ENCODE measurements at places on chromosomes 5 and 9. TPM values are rescaled to one million over a fixed set of nuclear protein-coding genes. Genes with fewer than 3 reads are reported as not detected.

DNA sequence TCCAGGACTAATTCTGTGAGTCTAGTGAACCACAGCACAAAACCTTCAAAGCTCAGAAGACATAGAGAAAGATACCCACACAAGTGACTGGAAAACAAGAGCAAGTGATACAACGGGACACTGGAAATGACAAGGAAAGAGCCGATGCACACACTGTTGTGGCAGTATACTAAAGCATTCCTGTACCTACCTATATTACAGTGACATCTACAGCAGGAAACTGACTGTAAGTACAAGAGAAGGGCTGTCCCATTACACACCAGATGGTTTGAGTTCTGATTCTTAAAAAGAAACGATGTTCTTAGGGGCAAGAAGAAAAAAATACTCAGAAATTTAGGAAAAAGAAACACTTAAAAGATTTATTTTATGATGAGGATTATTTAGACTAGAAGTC is 18.5 kb downstream of the TMEM245 start:
- no peak for DNase-seq

DNA sequence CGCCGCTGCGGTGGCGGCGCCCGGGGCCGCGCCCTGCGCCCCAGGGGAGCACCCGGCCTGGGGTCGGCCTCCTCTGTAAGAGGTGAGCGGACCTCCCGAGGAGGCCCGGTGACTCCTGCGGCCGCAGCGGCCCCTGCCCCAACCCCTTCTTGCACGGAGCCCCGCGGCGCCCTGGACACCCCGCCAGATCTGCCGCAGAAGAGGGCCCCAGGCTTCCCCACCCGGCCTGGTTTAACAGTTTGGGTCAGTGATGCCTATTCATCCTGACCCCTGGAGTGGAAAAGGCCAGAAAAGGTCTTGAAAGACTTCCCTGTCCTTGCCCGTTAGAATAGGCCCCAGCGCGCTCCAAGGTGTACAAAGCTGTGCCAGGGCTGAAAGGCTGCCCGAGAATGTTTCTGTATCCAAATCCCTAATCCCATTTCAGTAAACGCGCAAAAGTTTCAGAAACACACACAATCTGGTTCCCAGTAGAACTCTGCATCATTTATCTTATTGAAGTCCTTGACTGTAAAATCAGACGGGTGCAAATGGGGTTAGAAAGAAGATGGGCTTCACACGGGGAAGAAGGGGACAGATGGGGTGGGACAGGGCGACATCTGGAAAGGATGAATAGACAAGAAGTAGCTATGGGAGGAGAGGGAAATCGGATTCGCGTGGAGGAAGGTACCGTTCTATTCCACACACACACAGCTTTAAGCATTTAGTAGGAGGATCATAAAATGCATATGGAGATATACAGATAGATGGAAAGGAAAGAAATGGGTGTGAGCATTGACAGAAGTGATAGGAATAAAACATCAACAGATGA is 1.1 kb upstream of the SSBP2 start:
- no peak for DNase-seq

- no peak for DNase-seq
These were observed 42.3 kb downstream of the COL23A1 start for GRCh38 chr5:178547753-178548415.

The DMAC1 gene
- 46.5 TPM for polyA plus RNA-seq

DNA sequence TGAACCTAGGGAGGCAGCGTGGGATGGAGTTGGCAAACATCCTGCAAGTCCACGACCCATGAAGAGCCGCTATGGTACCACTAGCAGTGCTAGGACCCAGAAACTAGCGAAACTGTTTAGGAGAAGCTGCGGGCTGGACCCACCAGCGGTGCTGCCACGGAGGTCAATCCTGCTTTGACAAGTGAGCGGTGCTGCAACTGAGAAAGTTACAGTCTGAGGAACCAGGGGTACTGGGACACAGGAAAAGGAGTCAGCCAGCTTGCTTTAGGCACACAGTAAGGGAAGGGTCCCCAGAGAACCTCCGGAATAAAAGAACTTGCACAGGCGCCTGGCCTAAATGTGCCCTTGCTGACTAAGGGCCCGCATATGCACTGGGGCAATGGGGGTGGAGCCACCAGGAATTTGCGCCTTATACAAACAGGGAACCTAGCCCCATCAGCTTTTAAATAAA is 23.6 kb upstream of the ANXA2R start:
- DNase-seq, result no peak

The ACOT12 gene
- 0.72 TPM for polyA plus RNA-seq

DNA sequence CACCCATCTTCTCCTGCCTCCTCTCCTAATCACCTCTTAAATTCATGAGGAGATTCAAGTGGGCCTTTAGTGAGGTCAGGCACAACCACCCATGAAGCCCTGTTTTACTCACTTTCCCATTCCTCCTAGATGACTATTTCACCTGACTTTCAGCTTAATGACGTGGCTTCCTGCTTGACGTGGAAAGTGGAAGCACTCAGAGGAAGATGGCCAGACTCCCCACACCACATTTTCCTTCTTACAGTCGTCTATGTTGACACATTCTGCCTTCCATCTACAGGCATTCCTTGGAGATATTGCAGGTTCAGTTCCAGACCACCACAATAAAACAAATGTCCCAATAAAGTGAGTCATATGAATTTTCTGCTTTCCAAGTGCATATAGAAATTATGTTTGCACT is 146.4 kb upstream of the TAS2R1 start:
- no peak for DNase-seq

GRCh38 chr5:126054577-126055347 is 368.4 kb upstream of the GRAMD2B start:
- DNase-seq, result peak; percentile 44

DNA sequence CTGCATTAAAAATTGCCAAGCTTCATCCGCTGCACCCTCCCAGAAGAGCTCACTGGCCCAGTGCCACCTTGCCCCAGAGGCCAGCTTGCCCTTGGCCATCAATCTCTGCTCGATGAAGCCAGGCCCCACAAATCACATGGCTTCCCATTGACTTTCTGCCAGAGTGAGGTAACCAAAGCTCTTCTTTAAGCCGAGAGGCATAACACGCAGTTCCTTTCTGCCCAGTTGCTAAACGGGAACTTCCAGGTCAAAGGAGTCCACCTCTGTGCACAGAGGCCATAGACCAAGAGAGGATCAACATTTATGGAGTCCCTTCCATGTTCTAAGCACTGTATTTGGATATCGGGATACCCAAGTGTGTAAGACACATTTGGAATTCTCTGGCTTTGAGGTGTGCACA is 208.8 kb downstream of the KIF4B start:
- DNase-seq, result no peak

DNA sequence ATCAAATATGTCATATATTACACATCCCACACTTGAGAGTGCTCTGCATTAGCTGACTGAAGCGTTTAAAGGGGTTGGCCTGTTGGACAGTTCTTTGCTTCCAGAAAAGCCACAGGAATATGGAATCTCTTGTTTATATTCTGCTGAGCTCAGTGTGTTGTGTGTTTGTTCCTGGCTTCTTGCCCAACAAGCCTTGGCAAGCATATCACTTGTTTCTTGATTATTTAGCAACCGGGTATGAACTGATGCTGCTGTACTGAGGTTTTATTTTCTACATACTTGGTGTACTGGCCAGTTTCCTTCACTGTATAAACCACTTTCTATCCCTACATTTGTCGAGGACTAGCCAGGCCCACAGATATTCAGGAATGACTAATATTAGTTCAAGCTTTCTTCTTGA is 378.9 kb downstream of the KCTD16 start:
- peak; percentile 33 for DNase-seq

DNA sequence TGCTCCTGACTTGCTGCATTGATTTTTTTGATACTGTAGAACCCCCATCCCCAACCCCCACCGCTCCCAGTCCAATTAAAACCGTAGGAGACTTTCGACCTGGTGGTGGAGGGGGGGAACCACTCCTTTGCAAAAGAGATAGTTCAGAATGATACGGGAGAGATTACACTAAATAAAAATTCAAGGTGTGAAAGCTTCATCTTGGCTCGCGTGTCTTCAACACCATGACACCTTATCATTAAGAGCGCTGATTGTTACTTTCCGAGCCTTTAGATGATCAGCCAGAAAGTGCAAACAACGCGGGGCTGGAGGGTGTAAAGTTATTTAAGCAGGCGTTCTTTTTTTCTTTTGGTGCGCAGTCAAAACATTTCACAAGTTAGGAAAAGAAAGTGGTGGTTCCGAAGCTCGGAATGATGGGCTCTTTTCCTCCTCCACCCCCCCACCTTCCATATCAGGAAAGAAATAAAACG is 1.3 kb upstream of the ZNF462 start:
- DNase-seq, result peak; percentile 55

DNA sequence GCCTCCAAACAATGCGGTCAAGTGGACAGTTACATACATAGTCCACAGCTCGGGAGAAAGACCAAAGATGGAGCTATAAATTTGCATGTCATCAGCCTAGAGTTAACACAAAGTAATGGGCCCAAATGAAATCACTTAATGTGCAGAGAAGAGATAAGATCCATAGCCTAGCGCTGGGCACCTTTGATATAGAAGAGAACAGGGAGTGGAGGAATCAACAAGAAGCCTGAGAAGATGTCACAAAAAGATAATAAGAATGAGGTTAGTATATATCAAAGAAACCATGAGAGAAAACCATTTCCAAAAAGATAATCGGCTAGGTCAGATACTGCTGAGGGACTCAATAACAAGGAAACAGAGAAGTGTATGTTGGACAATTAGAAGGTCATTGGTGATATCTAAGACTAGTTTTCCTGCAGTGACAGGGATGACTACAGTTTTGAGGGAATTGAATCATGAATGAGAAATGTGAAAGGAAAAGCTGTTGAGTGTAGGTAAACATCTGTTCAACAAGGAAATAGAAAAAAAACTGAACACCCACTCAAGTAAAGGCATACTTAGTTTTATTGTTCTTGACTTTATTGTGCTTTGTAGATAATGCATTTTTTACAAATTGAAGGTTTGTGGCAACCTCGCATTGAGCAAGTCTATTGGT is 68.7 kb upstream of the CDH6 start:
- DNase-seq, result no peak

DNA sequence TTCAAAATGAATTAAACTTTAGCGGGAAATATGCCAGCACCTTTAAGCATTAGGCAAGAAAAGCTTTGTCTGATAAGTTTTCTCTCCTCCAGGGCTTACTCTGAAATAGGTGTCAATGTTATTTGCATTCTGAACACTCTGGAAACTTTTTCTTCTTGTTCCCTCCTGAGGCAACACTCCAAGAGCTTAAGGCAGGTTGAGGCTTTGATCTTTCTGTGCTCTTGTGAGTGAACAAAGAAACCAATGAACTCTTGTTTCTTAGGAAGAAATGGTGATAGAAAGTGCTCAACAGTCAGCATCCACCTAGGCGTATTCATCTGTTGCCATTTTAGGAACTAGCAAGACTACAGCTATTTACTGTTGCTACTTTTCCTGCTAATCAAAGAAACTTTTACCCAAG is 259.8 kb downstream of the NFIB start:
- no peak for DNase-seq

- no peak for DNase-seq
These were observed 70.5 kb downstream of the PIK3R1 start for GRCh38 chr5:68285851-68286611.

DNA sequence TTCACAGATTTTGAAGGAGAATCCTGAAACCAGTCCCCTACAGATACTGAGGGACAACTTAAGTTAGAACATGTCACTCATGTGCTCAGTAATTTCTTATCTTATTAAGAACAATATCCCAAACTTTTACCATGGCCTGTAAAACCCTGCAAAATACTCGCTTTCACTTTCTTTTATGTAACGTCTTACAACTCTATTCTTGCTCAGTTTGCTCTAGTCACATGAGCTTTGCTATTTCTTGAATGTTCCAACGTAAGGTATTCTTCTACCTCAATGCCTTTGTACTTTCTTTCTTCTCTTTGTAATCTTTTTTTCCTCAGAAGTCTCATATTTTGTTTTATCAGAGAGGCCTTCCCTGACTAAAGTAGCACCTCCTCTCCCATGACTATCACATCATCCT is 14.1 kb downstream of the TMEM38B start:
- DNase-seq, result peak; percentile 48

The OTULINL gene
- 15.8 TPM for polyA plus RNA-seq

DNA sequence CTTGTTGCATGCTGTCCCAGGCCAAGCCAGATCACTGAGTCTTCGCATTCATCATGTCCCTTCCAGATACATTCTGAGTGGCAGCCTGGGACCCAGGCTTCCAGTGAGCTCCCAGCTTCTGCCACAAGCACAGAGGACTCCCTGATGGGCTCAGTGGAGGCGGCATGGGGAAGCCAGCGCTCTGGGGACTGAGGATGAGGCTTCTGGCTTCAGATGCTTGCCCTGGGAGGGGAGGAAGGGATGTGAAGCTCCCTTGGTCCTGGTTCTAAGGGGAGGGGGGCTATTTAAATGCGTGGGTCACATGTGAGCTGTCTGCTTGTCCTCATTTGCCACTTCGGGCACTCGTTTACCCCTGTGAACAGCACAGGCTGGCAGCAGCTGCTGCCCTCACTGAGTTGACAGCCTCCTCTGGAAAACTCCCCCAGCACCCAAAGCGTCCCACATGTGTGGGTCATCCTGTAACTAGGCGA is 174.0 kb downstream of the NR3C1 start:
- DNase-seq, result no peak

DNA sequence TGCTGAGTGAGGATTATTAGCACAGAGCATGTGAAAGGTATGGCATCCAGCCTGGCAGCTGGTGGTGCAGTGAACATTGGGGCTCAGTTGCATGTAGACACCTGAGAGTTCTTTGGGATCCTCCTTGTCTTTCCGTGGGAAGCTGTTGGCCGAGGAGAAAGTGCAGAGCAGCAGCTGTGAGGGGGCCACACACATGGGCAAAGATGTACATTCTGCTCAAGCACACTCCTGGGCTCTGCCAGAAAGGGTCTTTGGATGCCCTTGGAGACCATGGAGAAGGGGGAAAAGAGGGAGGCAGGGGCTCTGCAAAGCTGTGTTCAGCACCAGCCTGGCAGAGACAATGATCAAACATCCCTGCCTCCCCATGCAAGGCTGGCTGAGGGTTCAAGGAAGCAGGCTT is 138.7 kb upstream of the PITX1 start:
- no peak for DNase-seq

GRCh38 chr5:6348476-6349000 is 29.8 kb downstream of the MED10 start:
- DNase-seq, result no peak

The TAS2R1 gene
- not detected for polyA plus RNA-seq

DNA sequence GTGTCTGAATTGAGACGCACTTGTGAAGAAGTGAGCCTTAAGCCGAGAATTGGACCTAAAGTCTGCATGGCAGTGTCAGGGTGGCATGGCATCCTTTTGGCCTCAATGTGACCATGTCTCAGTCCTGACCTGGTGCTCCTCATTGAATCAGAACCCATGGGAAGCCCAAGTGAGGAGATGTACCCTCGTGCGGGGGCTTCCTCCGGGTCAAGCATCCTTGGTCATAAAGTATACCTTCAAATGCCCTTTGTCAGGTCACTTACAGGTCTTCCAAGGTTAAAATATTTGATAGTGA is 202.2 kb downstream of the GADD45G start:
- no peak for DNase-seq

DNA sequence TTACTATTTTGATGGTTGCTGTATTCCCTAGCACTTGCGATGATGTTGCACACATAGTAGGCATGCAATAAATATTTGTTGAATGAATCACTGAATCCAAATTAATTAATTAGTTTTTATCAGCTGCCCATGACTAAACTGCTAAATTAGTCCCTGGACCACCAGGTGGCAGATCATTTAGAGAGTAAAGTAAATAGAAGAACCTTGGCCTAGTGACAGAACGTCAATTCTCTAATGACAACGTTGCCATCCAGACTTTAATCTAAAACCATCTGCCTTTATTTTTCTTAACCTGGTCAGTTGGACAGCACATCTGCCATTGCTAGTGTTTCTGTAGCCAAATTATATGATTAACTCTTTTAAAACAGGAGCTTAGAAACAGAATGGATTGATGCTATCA is 457.5 kb downstream of the KIF4B start:
- no peak for DNase-seq

Data from large intestine (tissue), 12 donors.